NCI-H774 (cell line): ENCODE measurements at places on chromosomes 16 and 17.

DNA sequence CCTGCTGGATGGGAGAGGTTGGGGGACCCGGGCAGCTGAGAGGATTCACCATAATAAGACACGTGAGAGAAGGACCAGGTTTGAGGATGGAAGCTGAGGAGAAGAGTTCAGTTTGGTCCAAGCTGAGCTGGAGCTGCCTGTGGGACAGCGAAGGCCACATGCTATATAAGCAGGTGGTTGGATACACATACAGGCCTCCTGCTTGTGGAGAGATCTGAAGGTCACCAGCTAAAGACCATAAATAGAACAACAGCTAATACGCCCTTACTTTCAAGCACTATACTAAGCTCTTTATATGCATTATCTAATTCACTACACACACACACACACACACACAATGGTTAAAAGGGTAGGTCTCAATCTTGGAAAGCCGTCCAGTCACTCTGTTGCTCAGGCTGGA is 32.1 kb downstream of the DUSP14 start:
- DNase-seq, result no peak

GRCh38 chr17:66545918-66546317 is 243.5 kb downstream of the PRKCA start:
- DNase-seq, result no peak

- DNase-seq, result no peak
These were observed at the start of gene CHP2 for GRCh38 chr16:23754594-23755483. Gene CHP2 (plus strand): TSS chr16:23755026. CDS start chr16:23755050, 24 bp downstream.

- no peak for DNase-seq
These were observed 22.9 kb downstream of the ALDH3A2 start for GRCh38 chr17:19671433-19671832.

- DNase-seq, result no peak
These were observed 68.2 kb downstream of the SREBF1 start for GRCh38 chr17:17768424-17769088.
